ENCODE measurements at places on chromosomes 5 and 9.

DNA sequence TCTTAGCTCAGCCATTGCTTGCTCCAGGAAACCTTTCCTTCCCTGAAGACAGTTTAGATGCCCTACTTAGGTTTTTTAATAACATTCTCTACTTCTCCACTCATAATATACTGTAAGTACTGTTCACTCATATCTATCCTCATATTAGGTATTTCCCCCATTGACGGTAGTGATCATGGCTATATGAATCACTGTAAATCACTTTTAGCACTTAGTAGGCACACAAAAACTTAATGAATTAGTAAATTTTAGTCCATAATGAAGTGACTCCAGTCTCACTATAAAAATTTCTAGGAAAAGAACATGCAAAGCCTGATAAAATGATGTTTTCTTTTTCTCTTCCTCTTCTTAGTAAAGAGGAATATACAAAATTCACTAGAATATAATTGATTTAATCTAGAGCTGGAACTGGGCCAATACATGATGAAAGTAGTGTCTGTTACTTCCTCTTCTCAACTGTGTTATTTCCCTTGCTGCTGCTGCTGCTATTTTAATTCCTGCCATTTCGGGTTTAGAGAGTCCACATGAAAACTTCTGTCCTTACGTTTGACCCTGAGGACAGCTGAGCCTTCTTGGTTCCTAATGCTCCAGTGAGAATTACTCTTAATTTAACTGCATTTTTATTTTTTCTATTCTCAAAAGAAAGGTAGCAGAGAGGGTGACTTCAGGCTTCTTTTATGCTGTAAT, 73.5 kb downstream of the LNPEP start:
- no peak for DNase-seq

- peak; percentile 68 for DNase-seq
Measured at GRCh38 chr5:172713113-172713808, 57.7 kb downstream of the DUSP1 start.

DNA sequence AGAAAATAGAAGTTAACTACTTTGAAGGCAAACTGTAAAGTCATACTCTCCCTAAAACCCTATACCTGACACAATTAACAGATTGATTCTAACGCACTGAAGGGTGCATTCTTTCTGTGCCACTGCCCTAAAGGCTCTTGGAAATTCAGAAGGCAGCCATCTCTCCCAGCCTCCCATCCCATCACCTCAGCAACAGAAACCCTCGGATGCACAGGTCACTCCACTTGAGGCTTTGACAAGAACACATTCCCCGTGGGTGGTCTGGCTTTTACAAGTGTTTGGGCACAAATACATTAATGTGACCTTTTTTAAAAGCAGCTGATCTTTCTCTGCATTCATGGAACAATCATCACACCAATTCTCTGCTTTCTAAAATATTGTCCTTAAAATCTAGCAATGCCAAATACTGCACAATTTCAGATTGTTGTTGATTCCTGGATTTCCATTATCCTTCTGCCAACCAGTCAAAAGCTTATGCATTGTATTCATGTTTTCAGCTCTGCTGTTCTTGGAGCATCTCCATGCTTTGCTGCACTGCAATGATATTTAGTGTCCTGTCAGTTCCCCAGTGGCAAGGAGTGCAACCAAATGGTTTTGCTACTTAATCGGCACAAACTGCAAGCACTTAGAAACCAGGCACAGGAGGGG, 175.6 kb downstream of the TMEM161B start:
- no peak for DNase-seq

GRCh38 chr5:56565283-56565615, 250.1 kb upstream of the MAP3K1 start:
- DNase-seq = no peak

- DNase-seq = no peak
Measured at GRCh38 chr5:130652176-130652575, 512.9 kb downstream of the HINT1 start.

DNA sequence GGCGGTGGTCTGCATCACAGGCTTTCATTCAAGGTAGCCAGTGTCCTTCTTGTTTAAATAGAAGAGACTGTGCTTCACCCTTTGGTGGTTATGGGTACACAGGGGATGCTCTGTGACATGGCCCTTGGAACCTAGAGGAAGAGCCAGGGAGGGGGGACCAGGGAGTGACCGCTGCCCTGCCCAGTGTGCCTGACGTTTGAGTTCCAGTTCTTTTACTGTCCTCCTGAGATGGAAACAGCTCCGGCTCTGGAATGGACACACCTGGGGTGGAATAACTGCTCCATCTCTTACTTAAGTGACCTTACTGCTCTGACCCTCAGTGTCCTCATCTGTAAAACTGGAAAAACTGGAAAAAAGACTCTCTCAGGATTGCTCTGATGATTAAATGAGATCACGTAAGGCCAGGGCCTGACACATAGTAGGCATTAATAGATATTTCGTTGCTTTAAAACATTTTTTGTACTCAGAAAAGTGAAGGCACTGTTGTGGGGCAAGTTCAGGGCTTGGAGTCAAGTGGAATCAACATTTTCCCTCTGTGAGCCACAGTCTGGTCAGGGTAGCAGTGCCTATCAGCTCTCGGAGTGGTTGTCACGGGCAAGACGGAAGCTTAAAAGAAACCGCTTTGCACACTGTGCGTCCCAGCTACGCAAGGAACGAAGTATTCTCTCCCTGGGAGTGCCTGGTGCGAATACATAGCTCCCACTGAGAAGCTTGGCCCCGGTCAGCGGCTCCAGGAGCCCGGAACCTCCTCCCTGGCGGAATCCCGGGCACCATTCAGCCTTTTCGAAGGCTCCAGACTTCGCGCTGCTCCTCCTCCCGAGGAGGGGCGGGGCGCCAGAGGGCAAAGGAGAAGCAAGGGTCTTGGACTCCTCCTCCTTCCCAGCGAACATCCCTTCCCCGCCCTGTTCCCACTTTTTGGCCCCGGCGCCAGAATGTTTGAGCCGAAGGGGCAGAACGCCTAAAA, 5.8 kb downstream of the POU4F3 start:
- no peak for DNase-seq

DNA sequence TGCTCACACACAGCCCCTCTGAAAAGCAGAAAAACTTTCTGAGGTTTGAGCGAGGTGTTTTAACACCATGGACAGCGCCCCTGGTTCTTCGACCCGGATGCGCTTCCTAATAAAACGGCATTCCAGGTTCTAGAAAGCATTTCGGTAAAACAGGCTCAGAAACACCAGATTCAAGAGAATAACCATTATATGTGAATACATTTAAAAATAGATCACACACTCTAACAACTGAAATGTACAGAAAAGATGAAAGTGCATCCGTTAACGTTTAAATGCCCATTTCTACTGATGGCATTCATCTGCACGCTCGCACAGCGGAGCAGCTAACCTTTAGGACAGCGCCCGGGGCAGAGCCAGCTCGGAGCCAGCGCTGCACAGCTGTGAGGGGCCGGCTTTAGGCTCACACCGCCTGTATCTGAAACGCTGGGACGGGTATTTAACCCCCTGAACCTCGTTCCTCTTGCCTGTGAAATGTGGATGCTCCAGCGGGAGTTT, 26.3 kb upstream of the TENT4A start:
- DNase-seq = no peak

DNA sequence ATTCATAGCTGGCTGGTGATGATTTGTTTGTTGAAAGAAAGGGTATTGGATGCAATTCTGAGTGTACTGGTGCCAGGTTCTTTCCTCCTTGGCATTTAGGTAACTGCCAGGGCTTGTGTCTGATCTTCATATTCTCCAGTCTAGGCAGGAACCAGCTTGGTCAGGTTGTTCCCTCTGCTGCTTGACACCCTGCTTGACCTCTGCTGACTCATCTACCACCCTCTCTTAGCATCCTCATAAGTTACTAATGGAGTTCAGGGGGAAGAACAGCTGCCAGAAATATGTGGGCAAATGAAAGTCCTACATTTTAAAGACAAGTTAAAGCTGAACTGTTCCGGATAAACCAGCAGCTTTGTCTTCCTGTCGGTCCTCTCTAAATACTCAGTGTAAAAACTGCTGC, 116.1 kb upstream of the TNC start:
- DNase-seq = no peak

DNA sequence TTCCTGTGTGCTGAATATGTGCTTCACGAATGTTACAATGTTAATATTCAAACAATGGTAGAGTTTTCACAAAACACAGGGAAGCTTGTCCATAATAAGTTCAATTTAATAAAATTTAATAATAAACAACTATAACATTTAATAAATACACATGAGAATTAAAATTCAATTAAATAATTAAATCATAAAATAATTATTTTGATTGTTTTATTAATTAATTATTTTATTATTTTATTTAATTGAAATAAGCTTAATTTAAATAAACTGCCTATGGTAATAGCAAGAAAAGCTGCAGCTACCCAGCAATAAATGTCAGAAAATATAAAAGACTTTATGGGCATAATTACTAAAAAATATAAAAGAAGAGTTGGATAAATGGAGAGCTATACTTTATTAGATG, 149.0 kb upstream of the NFIB start:
- DNase-seq = no peak

Measured in activated gamma-delta T cell treated with anti-CD3 and anti-CD28 coated beads, Interleukin-2, amount 50 U/mL, for 16 hours (primary cell).